Posterior vena cava (tissue), 2 donors: ENCODE measurements at places on chromosomes 12 and 14.

GRCh38 chr12:90515199-90516175, 439.5 kb downstream of the CCER1 start:
- DNase-seq, result no peak

DNA sequence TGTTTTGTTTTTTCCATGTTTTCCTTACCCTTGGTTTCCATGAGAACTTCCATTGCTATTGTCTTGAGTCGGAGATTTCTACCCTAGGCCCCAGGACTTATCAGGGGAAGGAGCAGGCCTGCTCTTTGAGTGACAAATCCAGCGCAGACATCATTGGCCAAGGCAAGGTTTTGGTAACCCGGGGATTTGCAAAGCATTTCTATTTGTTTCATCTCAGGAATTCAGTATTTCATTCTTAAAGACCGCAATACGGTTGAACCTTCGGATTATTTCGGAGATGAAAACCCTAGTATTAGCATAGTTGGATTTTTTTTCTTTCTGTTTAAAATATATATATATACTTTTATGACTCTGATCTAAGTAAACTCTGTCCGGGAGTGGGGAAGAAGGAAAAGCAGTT, 62.0 kb downstream of the TMEM132C start:
- DNase-seq, result no peak

- DNase-seq, result no peak
Measured at GRCh38 chr14:24314377-24315193, 3.3 kb downstream of the LTB4R start.

DNA sequence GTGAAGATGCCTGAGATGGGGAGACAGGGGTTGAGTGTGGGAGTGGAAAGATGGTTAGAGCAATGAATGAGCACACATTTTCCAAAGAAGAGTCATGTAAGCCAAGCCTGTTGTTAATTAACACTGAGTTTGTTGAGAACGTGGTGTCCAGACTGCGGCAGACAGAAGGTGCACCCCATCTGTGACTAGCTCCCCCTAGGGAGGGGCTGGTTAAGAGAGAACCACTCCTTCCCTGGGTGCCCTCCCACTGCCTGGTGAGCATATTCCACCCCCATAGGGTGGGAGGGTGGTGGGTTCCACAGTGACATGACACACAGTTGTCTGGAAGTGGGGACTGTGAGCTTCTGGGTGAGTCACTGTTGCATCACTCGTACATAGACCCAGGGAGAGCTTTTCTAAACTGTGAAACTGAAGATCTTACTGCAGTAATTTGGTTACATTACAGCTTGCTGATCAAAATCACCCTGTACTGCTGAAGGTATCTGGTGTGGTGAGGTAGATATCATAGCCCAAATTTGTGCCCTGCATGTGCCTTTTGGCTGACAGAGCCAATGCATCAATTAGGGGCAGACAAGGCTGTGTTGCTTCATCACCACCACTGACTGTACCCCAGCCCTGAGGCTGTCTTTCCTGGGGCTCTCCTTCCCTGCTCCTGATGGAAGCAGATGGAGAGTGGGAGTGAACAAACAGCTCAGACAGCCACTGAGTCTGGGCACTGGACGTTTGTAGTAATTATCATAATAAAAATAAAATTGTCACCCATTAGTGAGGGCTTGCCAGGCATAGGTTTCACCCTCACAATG, 150.9 kb downstream of the EMP1 start:
- DNase-seq, result peak; percentile 84

DNA sequence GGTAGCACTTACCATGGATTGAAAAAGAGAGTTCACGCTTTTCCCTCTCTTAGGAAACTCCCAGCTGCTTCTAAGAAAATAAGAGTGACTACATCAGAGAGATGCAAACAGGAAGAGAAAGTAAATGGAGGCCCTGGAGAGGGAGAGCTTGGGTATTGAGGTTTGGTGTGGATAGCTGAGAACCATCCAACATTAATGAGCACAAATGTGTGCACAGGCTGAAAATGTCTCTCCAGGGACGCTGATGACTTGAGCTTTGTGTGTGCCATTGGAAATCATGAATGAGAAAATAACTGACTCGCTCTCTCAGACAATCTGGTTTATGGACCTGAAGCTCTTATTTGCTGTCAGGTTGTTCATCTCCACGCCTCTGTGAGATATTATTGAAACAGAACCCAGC, 318.8 kb downstream of the NRXN3 start:
- no peak for DNase-seq

- DNase-seq, result no peak
Measured at GRCh38 chr12:13233830-13234641, 37.5 kb downstream of the EMP1 start.

DNA sequence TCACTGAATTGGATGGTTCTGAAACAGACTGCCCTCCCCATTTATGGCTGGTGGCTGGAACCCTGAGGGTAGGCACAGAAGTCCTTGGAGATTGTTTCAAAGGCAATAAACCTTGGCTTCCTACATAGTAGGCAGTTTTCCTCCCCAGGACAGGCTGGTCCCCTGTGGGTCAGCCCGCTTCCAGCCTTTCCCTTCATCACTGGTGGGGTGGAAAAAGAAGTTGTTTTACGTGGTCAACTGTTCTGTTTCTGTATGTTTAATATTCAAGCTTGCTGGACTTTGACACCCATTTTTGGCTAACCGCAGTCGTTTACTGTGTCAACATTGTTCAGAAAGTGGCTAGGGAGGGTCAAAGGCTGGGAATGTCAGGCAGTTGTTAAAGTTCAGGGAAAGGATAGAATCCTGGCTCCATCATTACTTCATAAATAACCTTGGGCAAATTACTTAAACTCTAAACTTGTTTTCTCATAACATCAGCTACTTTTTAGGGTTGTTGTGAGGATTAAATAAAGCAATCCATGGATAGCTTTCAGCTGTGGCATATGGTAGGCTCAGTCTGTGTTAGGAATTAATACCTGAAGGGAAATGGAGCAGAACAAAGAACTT, 2.4 kb downstream of the KLHDC2 start:
- DNase-seq, result no peak

- no peak for DNase-seq
Measured at GRCh38 chr14:79989990-79990389, 221.3 kb downstream of the DIO2 start.

- DNase-seq, result no peak
Measured at GRCh38 chr12:124558313-124558712, 9.1 kb downstream of the NCOR2 start.

DNA sequence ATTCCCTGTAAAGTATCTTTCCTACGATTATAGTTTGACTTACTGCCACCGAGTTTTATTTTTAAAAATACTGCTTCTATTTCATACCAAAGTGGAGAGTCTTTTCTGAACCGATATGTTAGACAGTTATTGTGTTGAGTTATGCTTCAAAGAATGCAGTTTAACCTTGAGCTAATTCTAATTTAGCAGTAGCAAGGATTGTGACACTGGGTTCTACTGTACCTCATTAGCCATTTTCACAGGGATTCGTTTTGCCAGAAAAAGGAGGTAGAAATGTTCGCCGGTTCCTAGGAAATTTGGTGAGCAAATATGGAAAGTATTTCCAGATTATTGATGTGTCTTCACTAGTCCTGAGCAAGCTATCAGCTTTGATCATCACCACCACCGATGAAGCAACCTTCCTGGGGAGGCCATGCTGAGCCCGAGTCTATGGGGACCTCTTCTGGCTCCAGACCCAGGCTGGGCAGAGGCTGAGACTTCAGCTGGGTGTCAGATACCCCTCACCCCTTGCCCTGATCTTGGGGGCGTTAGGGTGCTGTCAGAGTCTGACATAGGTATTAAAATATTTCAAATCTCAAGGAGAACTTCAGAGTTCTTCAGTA, 13.6 kb downstream of the GLRX5 start:
- no peak for DNase-seq

DNA sequence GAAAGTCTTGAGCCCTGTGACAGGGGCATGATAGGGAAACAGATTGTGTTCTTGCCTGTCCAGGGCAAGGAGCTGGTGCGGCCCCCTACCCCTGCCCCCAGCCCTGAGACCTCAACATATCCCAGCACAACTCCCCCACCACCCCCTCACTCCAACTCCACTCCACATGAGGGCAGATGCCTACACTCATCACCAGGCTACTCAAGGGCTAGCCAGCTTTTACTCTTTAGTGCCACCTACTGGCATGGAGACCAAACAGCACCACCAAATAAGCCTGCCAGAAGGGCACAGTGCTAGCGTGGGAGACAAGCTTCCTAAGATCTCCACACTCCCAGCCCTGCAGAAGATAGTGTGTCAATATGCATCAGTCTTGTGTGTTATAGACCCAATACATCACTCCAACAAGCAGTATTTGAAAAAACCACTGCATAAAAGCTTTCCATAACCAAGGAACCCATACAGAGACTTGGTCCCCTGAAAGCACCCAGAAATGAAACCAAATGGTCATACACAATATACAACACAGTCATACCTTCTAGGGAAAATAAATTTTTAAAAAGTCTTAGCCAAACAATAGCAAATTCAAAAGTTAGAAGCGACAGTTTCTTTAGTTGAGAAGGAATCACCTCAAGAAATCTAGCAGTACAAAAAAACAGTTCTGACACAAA, 154.4 kb downstream of the KCNK10 start:
- no peak for DNase-seq

DNA sequence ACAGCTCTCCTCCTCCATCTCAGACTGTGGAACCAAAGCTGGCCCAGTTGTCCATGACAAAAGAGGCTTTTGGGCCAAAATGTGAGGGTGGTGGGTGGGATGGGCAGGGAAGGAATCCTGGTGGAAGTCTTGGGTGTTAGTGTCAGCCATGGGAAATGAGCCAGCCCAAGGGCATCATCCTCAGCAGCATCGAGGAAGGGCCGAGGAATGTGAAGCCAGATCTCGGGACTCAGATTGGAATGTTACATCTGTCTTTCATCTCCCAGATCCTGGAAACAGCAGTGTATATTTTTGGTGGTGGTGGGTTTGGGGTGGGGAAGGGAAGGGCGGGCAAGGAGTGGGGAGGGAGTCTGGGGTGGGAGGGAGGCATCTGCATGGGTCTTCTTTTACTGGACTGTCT, 11.8 kb upstream of the TAMALIN start:
- DNase-seq, result no peak

DNA sequence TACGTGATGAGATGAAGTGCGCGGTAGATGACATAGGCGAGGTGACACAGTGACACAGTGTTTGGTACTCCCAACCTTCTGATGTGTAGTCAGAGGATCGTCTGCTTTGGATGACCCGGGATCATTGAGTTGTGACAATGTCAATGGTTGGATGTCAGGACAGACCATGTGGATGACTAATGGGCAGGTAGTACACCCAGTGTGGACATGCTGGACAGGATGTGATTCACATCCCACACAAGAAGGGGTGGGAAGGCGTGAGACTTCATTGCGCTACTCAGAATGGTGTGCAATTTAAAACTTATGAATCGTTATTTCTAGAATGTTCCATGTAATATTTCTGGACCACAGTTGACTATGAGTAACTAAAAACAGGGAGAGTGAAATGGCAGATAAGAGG, 23.8 kb downstream of the MAP3K9 start:
- DNase-seq, result no peak

GRCh38 chr12:53599579-53599978, 26.6 kb downstream of the ATF7 start:
- DNase-seq, result no peak

DNA sequence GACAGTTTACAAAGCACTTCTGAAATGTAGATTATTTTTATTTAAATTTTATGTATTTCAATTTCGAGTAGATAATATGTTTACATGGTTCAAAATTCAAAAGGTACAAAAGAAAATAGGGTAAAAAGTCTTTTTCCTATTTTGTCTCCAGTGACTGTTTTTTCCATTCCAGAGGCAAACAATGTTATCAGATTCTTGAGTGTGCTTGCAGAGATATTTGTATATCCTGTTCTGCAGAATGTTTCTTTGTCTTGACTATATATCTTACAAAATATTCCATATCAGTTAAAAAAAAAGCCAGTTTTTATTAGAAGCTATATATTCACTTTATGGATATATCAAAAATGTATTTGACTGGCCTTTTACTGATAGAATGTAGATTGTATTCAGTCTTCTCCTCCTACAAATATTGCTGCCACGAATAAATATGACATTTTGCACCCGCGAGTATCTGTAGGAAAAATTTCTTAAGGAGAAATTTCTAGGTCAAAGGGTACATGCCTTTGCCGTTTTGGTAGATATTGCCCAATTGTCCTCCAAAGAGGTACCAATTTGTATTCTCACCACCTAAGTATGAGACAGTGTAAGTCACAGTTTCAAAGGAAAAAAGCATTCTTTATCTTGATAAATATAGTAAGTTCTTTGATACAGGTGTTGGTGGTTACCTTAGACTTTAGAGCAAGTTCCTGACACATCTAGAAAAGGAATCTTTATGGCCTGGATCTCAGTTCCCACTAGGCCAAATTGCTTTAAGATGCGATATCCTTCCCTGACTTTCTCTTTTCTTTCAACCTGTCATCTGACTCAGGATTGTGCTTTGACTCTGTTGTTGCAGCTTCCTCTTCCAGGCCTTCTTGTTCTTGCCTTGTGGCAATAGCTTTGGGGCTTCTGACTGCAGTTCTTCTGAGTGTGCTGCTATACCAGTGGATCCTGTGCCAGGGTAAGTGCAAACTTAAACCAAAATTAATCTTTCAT, 2.3 kb downstream of the KLRG1 start:
- no peak for DNase-seq

DNA sequence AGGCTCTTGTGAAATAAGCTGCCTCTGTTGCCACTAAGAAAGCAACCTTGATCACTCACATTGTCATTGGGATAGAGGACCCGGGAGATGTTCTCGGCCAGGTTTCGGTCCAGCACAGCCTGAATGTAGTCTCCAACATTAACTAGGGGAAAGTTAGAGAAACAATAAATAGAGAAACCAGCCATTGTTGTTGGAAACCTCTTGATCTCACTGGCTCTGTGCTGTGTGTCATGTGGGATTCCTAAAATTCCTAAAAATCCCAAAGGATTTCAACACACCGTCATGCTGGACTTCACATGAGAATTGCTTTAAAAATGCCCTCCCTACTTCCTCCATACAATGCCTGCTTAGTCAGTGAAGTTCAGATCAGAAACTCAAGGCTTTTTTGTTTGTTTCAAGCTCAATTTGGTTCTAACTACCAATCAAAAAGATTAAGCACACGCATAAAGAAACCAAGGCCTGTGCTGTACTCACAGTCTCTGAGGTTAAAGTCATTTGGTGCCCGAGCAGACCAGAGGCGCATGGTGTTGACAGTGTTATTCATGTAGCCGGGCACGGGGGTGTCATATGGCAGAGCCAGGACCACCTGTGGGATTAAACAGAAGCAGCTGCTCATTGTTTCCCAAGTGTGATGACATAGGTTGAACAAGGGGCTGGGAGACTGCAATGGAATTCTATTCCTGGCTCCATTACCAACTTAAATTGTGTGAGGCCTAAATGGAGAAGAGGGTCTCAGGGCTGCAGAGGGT, 23.6 kb downstream of the PYGL start:
- DNase-seq, result no peak

DNA sequence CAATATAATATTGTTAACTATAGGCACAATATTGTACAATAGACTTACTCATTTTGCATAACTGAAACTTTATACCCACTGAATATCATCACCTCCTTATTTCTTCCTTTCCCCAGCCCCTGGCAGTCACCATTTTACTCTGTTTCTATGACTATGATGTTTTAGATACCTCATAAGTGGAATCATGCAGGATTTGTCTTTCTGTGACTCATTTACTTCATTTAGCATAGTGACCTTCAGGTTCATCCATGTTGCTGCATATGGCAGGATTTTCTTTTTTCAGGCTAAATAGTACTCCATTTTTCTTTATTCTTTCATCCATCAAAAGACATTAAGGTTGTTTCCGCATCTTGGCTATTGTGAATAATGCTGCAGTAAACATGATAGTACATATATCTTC, 18.9 kb downstream of the USP15 start:
- DNase-seq, result no peak

- DNase-seq, result no peak
Measured at GRCh38 chr12:132458846-132459641, 30.9 kb upstream of the FBRSL1 start.
